ENCODE measurements at places on chromosomes 7 and 10.

- DNase-seq, result no peak
These were observed 46.8 kb downstream of the INSYN2A start for GRCh38 chr10:127149501-127150081.

GRCh38 chr7:7421826-7422225, 113.8 kb downstream of the COL28A1 start:
- DNase-seq, result no peak

- DNase-seq, result no peak
These were observed 1102.4 kb downstream of the SORCS3 start for GRCh38 chr10:105743343-105744056.

- DNase-seq, result no peak
These were observed 9.4 kb downstream of the EFCAB10 start for GRCh38 chr7:105571891-105572290.

DNA sequence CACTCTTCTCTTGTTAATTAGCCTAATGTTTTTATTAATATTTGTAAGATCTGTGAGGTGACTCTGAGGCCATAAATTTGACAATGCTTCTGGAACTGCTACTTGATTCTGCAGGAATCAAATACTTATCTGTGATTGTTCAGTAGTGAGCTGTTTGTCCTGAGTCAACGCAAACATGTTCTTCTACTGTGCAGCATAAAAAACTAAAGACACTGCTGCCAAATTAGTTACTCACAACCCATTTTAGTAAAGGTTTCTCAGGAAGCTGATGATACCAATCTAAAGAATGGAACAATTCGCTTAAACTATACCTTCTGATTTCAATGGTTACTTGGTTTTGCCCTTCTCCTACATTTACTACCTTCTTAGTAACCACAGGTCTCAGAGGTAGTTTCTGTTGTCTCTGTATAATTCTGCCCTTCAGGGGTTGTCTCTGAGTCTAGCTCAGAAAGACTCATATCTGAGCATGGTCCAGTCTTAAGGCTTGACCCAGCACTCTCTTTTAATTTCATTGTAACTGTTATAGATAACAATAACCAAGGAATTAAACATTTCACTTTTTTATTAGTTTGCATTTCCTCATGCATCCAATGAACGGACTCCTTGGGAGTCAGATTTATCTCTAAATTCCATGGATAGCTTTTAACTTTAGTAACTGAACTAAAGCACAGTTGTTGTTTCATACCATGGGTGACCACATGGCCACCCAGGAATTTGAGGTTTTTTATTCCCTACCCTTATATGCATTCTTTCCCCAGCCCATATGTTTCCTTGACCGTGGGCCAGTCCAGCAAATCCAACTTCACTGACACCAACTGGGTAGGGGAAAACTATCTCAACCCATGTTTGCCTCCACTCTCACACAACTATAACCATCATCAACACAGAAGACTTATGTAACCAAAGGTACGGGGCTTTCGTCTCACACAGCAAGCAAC, 309.5 kb upstream of the TEX47 start:
- DNase-seq, result no peak

DNA sequence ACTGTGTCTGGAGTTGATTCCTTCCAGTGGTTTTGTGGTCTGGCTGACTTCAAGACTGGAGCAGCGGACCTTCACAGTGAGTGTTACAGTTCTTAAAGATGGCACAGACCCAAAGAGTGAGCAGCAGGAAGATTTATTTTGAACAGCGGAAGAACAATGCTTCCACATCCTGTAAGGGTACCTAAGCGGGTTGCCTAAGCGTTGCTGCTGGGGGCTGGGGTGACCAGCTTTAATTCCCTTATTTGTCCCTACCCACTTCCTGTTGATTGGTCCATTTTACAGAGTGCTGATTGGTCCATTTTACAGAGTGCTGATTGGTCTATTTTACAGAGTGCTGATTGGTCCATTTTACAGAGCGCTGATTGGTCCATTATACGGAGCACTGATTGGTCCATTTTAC, 13.2 kb downstream of the AKR1B15 start:
- no peak for DNase-seq

DNA sequence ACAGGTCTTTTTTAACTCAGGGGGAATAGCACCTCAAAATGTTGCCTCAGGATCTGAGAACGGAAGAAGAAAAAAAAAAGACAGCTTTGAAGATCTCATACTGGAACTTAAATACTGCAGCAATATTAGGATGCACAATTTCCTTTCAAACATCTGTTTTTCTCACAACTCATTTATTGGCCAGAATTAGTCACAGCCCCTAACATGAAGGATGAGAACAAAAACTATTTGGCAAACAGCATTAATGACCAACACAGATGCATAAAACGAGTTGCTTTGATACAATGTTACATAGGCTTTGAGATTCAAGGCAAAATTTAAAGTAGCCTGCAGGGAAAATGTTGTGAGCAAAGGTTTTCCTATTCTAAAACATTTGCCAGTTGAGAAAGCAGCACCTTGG, 36.5 kb downstream of the JMJD1C start:
- DNase-seq, result no peak

- no peak for DNase-seq
These were observed at the start of gene FGL2 for GRCh38 chr7:77199013-77199966. TSS of gene FGL2 (minus strand) at chr7:77199819. CDS start at chr7:77199793, 26 bp downstream.

DNA sequence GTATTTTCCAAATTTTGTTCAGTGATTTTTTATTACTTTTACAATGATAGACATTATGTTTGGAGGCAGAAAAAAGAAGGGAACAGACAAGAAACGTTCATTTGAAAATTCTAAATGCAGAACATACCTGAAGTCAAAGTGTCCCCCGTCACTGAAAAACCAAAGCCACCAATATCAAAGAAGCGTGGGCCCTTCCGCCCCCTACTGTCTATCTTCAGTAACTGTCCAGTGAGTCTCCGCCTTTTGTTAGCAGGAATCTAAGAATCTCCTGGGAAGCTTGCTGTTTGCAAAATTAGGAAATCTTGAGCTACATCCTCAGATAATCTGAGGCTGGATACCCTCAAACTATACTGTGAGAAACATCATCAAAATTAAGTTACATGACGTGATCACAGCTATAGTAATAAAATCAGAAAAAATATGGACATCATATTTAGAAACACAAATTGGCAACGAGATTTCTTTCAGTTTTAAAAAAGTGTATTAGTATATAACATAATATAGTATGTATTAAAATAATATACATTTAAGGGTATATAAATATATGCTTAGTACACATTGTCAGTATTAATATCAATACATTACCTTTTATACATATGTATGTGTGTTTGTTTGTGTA, 169.3 kb upstream of the AKR1E2 start:
- DNase-seq, result peak; percentile 59
